Stimulated activated effector memory CD8-positive, alpha-beta T cell treated with anti-CD3 and anti-CD28 coated beads, Interleukin-12 subunit alpha, Interleukin-12 subunit beta, amount 100 ng/mL, for 72 hours (primary cell): ENCODE measurements at places on chromosomes 1 and 21.

GRCh38 chr21:41627428-41627827 lies 119.5 kb upstream of the TMPRSS2 start:
- no peak for DNase-seq

- no peak for DNase-seq
These were observed 26.5 kb downstream of the TAF5L start for GRCh38 chr1:229599218-229599954.

- DNase-seq = no peak
These were observed 16.3 kb upstream of the TENT5C start for GRCh38 chr1:117589544-117589943.

DNA sequence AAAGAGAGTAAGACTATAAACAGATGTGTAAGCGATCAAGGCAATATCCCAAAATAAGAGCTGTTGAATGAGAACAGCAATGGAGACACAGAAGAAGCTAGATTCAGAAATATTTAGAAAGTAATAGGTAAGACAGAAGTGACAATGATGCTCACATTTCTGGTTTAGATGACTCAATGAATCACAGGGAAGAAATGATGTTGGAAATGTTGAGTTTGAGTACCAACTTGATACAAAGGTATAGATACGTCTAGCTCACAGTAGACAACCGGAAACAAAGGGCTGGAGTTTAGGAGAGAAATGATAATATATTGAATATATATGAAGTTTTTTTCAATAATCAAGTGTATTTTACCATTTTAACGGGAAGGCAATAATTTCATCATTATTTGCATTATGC lies 6.5 kb downstream of the GATAD2B start:
- DNase-seq = no peak

DNA sequence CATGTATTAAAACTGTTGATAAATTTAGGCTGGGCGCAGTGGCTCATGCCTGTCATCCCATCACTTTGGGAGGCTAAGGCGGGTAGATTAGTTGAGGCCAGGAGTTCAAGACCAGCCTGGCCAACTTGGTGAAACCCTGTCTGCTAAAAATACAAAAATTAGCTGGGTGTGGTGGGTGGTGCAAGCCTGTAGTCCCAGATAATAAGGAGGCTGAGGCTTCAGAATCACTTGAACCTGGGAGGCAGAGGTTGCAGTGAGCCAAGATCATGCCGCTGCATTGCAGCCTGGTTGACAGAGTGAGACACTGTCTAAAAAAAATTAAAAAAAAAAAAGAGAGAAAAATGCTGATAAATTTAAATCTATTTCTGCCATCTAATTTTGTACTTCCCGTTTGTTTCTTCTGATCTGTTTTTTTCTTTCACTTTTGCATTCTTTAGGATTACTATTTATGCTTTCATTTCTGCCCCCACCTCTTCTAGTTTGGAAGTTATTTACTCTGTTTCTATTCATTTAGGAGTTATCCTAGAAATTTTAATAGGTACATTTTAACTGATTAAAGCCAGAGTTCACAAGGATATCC lies 3.2 kb upstream of the DENND1B start:
- no peak for DNase-seq

GRCh38 chr1:23383577-23384311 lies 14.1 kb upstream of the ZNF436 start:
- no peak for DNase-seq

DNA sequence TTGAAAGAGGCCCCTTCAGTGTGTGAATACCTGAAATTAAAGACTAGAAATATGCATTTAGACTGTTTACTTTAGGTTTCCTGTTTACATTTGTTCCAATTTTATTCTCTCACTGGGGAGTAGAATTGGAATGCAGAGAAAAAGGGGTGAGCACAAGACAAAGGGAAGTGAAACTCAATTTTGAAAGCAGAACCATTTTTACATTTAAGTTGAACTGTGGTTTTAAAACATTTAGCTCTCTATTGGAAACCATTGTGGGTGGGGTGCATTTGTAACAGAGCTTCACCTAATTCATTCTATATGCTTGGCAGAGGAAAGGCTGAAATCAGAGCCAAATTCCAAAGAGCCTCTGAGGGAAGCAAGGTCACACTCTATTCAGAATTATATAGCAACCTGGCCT lies 235.3 kb upstream of the C1orf105 start:
- no peak for DNase-seq

- DNase-seq = no peak
These were observed 160.3 kb downstream of the PTPRU start for GRCh38 chr1:29396438-29397255.

DNA sequence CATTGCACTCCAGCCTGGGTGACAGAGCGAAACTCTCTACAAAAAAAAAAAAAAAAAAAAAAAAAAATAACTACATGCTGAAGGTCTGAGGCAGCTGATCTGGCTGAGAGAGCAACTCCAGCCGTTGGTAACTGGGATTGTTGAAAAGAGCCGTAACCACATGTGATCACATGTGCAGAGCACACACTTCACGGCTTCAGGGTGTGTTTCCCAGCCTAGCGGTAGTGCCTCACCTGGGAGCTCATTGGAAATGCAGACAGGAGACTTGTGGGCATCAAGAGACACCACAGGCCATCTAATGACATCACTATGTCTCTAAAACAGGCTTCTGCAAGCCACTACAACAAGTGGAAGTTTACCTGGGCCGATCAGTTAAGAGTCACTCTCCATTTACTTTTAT lies 11.8 kb upstream of the OTUD7B start:
- no peak for DNase-seq

DNA sequence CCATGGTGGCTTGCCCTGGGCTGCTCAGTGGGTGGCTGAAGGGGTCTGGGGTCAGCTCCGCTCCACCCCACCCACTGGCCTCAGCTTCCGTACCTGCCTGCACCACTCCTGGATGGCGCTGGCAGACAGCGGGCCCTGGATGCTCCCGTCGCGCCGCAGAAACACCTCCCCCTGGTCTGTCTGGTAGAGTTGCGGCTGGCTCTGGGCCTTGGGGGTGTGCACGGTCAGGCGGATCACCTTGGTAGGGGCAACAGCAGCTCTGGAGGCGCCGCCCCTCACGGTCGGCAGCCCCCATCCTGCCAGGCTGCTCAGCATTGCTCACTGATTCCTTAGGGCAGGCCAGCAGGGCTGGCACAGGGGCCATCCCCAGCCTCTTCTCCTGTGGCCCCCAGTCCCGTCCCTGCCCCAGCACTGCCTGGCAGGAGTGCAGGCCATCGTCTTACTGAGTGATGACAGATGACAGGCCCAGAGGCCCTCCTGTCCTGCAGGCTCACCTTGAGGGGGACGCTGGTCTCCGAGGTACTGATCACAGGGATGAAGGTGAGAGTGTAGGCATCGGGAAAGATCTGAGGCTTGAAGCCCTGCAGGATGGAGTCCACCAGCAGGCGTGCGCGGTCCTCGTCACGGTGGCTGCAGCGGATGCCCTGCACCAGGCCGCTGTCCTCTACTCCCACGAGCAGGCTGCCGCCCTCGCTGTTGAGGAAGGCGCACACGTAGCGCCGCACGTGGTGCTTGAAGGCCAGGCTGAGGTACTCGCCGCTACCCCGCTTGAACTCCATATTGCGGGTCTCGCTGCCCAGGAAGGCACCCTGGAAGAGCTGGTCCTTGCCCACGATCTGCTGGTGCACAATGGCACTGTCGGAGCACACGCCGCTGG lies 4.1 kb downstream of the SLFNL1 start:
- DNase-seq = no peak

GRCh38 chr1:41925712-41926111 lies 7.0 kb upstream of the HIVEP3 start:
- no peak for DNase-seq

DNA sequence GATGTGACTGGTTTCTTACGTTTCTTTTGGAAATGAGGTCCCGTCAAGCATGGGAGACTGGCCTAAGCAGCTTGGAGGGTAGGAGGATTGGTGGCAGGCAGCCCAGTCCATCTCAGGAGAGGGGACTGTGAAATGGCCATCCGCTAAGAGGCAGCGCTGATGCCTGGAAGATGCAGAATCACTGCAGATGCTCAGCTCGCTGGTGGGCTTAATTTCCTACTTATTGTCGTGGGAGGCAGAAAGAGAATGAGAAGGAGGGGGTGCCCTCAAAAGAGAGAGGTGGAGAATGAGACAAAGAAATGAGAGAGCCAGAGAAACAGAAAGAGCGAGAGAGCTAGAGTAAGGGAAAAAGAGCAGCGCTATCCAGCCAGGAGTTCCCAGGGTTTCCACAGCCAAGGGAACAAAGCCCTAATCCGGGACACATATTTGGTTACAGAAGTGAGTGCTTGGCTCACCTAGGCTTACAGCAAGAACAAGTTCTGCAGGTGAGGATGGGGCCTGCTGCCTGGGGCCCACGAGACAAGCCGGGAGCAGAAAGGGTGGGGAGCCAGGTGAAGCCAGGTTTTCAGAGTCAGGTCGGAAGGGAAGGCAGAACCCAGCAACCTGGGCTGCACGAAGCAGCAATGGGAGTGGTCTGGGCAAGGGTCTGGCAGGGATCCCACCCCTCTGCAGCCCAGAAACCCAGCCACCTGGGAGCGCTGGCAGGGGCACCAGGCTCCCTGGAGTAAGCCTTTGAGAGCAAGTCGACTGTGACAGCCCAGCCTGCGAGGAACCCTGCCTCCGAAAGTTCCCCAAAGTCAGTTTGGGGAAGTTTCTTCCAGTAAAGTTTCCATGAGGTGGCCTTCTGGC lies 5.8 kb downstream of the ECE1 start:
- no peak for DNase-seq

DNA sequence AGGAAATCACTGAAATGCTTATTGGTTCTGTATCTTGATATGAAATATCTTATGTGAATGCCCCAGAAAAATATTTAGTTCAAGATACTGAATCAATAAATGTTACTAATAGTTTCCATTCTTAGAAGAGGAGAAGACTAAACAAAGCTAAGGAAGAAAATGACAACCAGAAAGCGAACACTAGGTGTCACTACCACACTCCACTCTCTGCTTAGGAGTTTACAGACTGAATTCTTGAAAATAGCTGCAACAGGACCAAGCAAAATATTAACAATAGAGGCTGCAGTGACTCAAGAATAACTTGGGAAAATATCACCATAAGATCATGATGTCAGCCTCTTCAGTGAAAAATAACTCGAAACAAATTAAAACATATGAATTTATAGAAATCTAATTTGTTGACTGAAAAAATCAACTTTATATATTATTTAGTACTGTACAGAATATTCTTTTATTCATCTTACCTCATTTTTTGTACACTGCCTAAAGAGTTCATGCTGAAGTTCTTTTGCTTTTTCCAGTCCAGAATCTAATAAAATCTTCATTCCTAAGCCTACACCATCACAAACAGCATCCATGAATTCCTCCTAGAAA lies 61.6 kb downstream of the KIF14 start:
- no peak for DNase-seq

DNA sequence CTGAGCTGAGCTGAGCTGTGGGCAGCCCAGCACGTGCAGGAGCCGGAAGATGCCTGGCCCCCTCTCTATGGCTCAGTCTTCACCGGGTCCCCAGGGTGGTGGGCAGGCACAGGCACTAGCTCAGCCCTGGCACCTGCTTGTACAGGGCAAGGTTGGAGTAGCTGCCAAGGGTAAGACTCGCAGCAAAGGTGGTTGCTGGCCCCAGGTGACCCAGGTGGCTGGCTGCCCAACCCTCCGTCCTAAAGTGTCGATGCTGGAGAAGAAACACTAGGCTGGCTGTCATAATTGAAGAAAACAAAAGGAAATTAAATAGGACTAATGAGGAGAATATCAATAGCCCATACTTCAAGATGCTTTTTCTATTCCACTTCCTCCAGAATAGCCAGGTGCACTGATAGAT lies 77.1 kb upstream of the ACTL8 start:
- no peak for DNase-seq

DNA sequence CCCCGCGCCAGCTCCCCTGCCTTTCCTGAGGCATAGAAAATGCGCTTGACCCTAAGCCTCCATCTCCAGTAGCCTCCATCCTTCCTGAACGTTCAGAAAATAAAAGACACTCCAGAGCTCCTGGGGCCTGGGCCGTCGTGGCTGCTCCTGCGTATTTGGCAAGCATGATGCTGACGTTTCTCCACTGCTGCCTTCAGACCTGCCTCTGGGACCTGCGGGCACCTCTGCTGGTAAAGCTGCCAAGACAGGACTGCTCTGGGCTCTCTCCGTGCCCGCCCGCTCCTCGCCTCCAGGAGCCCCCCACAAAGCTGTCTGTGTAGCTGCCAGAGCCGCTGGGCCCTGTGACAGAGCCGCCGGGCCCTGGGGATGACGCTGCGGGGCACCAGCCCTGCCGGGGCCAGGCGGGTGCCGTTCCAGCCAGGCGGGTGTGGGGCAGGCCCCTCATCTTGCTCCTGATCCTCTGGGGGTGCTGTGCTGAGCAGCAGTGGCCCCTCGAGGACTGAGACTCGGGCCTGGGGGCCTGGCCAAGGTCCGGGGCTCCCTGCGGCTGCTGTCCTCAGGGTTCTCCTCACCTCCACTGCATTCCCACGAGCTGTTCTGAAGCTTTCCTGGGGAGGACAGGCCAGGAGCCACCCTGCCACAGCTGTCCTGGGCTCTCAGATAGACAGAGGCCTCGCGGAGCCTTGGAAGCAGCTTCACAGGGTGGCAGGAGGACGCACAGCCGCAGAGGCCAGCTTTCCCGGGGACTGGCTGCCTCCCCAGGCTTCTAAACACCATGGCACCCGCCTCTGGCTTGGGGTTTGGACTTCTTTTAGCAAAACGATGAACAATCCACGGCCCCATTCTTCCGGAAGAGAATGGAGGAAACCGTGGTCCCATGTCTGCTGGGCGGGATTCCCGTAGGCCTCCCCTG lies 48.1 kb downstream of the MORN1 start:
- no peak for DNase-seq

GRCh38 chr1:159535907-159536306 lies at the start of gene OR10J5:
Gene OR10J5, minus strand, starts transcription at chr1:159536007. Its CDS starts 0 bp downstream, at chr1:159536007.
- no peak for DNase-seq

- DNase-seq = no peak
These were observed 103.0 kb downstream of the NOS1AP start for GRCh38 chr1:162172311-162173102.

DNA sequence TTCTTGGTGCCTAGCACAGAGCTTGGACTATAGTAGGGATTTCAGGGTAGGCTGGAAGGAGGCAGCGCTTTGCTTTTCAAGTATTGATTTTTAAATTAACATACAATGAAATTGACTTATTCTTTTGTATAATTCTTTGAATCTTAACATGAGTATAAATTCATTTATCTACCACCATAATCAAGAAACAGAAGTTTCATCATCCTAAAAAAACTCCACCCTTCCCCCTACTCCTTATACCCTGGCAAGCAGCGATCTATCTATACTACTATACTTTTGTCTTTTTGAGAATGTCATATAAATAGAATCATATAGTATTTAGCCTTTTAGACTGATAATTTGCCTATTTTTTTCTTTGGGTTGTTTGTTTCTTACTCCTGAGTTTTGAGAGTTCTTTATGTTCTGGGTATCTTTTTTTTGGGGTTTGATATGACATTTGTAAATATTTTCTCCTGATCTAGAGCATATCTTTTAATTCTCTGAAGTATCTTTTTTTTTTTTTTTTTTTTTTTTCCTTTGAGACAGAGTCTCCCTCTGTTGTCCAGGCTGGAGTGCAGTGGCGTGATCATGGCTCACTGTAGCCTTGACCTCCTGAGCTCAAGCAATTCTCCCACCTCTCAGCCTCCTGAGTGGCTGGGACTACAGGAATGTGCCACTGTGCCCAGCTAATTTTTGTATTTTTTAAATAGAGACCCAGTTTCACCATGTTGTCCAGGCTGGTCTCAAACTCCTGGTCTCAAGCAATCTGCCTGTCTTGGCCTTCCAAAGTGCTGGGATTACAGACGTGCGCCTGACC lies 6.4 kb downstream of the RPS6KC1 start:
- DNase-seq = no peak

- DNase-seq = no peak
These were observed 25.4 kb downstream of the FMN2 start for GRCh38 chr1:240116831-240117769.
